Stimulated activated CD8-positive, alpha-beta memory T cell treated with anti-CD3 and anti-CD28 coated beads, Interleukin-7, amount 100 ng/mL, for 1 hour (primary cell): ENCODE measurements at places on chromosomes 13 and 19.

- DNase-seq = no peak
Observed at GRCh38 chr13:60274655-60275054, 110.9 kb upstream of the DIAPH3 start.

DNA sequence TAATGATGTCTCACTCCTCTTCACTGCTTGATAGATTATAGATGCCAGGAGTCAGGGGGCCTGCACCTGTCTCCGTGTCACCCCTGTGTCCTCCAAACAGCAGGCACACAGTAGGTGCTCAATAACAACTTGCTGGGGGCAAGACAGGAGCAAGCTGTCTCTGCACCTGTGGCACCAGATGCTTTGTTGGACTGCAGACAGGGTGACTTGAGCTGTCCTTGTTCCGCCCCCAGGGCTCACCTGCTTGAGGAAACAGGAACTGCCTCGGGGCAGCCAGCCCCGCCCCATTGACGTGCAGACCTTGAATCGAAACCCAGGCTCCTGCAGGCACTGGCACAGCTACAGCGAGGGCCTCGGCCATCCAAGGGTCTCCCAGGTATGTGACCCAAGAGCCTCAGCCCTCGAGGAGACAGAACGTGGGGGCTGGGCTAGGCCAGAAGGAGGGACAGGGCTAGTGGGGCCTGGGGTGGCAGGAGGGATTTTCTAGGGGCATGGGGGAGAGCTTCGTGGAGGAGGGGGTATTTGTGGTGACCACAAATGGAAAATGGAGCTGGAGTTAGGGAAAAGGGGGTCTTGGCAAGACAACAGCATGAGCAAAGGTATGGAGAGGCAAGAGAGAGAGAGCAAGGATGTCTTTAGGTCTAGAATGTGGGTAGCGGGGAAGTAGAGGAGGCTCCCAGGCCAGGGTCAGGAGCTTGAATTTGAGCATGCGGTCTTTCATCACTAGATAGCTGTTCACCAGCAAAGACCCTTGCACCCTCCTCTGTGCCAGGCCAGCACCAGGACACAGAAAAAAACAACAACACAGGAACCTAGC is at the start of gene HSH2D:
TSS of gene HSH2D (plus strand) at position 287 of the 817 bp plus-strand sequence. CDS start 5,066 bp downstream, outside the sequence.
- DNase-seq = peak; percentile 63

DNA sequence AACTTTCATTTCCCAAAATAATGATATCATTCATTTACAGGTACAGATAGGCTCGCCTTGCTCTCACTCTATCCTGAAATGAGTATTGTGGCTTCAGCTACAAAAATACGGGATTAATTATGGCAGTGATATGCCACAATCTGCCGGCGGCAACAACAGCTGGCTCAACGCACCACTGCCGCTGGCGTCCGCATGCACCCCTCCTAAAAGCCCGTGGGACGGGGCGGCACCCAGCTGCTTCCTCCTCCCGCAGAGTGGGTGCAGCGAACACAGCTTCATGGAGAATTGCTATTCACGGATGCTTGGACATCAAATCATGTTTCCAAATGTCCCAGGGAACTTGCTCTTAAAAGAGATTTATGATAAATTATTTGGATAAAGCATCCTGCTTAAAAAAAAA is 266.8 kb downstream of the TEX29 start:
- no peak for DNase-seq

DNA sequence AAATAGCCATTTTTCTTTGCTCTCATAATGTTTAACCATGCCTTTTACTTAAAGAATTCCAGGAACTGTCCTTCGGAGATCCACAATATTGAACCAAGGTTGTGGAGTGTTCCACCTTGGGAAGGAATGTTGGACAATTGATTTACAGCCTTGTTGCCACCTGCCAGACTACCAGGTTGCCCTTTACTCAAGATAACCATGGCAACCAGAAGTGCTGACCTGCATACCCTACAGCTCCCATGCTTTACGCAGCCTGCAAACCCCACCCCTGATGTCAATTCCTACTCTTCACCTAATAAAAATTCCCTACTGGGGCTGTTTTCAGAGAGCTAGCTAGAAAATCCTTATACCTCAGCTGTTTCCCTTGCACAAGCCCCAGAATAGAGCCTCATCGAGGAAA is 151.0 kb upstream of the RXFP2 start:
- no peak for DNase-seq

GRCh38 chr13:26785838-26786630 is 25.4 kb upstream of the GPR12 start:
- DNase-seq = peak; percentile 14

GRCh38 chr13:49466292-49466838 is 22.3 kb downstream of the SETDB2 start:
- DNase-seq = no peak

- no peak for DNase-seq
Observed at GRCh38 chr19:48745208-48745995, 1.3 kb downstream of the IZUMO1 start.

DNA sequence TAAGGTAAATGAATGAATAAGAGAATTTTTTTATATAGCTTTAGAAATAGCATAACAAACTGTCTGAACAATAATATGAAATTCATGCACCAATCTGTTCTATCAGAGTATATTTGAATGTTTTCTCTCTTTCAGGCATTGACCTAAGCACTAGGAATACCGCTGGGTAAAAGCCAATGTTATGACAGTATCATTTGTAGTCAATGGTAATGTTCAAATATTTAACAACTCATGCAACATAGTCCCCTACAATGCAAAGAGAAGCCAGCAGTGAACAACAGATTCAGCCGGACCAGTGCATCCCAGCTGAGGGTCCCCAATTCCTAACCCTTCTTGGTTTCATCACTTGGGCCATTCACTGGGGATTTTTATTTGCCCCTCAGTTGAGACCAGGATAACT is 52.6 kb upstream of the MYCBP2 start:
- DNase-seq = no peak

- DNase-seq = peak; percentile 58
Observed at GRCh38 chr19:21358768-21359451, at the start of gene ZNF738. Gene ZNF738 (plus strand): TSS chr19:21359000. CDS start chr19:21359141, 141 bp downstream.

- no peak for DNase-seq
Observed at GRCh38 chr13:34779171-34779570, 162.9 kb upstream of the NBEA start.

DNA sequence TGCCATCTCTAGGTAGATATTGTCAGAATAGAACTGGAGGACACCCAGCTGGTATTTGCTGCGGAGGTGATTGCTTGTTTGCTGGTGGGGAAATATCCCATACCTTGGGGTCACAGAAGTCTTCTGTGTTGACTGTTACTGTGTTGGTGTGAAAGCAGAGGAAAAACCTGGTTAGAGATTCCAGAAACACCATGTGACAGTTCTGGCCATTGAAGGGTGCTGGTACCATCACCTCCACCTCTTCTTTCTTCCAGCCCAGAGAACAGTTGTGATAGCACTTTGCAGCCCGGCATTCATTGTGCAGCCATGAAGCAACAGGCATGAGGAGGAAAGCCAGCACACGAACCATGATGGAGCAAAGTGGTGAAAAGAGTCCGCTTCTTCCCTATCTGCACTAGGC is 4.9 kb upstream of the LHFPL6 start:
- DNase-seq = no peak

DNA sequence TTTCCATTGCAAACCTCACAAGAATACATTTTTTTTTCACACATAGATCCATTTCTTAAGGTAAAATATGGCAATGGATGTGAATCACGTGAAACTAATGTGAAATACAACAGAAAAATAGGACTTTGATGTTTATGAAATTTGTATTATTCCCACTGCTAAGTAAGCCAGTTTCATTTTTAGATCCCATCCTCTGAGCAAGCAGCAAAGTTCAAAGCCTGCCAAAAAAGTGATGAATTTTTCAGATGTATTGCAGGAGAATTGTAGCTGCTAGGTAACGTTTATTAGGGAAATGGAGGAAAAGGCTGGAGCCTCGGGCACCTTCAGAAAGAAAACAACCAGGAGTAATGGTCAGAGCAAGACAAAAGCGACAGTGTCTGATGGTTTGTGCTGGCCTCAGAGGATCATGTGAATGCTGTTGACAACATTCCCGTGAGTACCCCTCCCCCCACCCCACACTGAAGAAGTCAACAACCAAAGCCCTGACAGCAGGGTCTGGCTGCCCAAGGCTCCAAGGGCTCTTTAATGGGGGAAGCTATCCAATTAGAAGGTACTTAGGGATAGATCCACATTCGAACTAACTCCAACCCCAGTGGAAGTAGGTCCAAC is 95.5 kb downstream of the OXGR1 start:
- no peak for DNase-seq

GRCh38 chr13:29543230-29544215 is 52.0 kb downstream of the SLC7A1 start:
- no peak for DNase-seq

DNA sequence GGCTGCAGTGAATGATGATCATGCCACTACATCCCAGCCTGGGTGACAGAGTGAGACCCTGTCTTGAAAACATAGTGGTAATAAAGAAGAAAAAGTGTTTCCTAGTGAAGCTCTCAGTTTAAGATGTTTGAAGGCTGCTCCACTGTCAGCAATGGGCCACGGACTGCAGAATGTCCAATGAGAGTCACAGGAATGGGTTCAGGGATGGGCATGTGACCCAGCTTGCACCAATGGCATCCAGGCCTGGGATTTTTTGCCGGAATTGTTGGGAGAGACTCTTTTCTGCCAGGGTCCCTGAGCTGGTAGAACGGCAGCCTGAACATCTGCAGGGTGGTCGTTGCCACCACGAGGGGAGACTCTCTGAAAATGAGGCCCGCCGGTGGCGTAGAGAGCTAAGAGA is 6.3 kb downstream of the SHISA7 start:
- no peak for DNase-seq

DNA sequence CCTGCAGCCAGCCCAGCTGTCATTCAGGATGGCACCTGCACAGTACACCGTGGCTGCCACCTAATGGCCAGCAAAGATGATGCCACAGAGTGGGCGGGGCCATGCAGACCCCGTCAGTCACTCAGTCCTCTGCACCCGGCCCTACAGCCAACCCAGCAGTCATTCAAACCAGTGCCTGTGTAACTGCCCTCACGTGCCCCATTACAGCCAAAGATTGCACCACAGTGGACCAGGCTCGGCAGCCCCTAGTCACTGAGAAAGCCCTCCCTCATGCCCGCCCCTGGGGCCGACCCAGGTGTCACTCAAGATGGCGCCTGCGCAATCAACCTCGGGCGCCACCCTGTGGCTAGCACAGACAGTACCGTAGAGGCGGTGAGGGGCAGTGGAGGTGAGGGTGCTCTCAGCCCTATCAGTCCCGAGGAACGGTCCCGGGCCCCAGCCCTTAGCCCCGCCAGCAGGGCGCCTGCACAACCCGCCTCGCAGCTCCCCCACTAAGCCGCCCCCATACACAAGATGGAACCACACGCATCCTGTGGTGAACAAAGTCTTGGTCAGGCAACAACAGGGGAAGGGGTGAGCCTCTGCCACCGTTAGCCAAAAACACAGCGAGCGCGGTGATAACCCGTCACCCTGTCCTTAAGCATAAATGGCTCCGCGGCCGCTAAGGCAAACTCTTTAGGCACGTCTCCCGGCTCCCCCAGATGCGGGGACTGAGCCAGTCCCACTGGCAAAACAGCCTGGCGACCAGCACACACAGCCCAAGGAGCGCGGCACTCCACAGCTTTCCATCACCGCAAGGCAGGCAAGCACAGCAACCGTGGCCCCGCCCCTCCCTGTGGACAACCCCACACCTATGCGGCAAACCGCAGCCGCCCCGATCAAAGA is 2.3 kb downstream of the PEG3 start:
- no peak for DNase-seq

- DNase-seq = no peak
Observed at GRCh38 chr19:30647891-30648720, 275.9 kb downstream of the ZNF536 start.

- no peak for DNase-seq
Observed at GRCh38 chr13:47218611-47219010, 321.8 kb upstream of the HTR2A start.

- DNase-seq = no peak
Observed at GRCh38 chr13:97627566-97627965, 193.6 kb downstream of the RAP2A start.

GRCh38 chr19:3450796-3451411 is 29.4 kb downstream of the SMIM24 start:
- no peak for DNase-seq

DNA sequence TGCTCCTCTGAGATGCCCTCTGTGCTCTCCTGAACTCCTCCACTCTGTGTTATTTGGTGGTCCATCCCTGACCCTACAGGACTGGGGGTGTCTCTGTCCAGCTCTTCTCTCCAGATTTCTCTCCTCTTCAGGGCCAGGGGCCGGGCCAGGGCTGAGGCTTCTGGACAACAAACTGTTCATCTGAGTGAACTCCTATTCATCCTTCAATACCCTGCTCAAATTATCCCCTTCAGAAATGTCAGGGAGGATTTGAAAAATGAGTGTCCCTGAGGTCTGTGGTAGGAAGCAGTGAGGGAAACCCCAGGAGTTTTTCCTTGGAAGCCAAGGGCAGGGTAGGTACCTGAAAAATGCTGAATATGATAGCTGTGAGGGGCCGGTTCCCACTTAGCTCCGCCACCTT is 7.6 kb downstream of the PDE4C start:
- no peak for DNase-seq

- DNase-seq = peak; percentile 60
Observed at GRCh38 chr19:1592024-1592754, 476 bp downstream of the MBD3 start.

DNA sequence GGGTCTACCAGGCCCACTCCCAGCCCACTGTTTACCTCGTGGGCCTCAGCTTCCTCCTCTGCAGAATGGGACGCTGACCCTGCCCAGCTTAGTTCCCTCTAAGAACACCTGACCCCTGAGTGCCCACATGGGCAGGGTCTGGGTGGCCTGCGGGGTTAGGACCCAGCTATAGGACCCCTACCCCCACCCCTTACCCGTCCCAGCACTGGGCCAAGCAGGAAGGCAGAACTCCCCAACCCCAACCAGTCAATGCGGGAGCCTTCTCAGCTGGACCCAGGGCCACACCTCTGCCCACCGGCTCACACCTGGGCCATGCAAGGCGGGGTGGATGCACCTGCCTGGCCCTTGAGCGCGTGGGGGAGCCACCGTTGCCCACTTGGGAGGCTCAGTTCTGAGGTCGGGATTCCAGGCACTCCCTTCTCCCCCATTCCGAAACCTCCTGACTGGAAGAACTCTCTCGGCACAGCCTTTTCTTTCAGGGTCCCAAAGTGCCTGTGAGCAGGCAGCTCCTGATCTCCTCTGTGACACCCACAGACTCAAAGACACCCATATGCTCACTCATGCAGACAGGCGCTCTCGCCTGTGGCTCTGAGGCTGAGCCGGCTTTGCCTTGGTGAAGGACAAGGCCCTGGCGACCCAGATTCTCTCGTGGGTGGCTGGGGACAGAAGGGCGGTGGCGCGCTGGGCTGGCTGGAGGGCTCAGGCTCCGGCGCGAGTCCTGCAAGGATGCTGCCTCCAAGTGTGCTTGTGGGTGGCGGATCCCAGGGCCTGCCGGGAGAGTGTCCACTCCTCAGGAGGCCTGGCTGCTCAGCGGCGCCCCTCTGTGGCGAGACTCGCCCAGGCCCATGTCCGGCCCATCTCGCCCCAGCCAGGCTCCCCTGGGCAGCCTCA is 27.9 kb upstream of the PARP4 start:
- DNase-seq = no peak

DNA sequence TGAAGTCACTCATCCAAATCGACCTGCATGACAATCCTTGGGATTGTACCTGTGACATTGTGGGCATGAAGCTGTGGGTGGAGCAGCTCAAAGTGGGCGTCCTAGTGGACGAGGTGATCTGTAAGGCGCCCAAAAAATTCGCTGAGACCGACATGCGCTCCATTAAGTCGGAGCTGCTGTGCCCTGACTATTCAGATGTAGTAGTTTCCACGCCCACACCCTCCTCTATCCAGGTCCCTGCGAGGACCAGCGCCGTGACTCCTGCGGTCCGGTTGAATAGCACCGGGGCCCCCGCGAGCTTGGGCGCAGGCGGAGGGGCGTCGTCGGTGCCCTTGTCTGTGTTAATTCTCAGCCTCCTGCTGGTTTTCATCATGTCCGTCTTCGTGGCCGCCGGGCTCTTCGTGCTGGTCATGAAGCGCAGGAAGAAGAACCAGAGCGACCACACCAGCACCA is 5.9 kb downstream of the SLITRK5 start:
- DNase-seq = no peak
